Thoracic aorta (tissue), 2 donors: ENCODE measurements at places on chromosomes 4 and X. TPM values are rescaled to one million over a fixed set of nuclear protein-coding genes. Genes with fewer than 3 reads are reported as not detected.

DNA sequence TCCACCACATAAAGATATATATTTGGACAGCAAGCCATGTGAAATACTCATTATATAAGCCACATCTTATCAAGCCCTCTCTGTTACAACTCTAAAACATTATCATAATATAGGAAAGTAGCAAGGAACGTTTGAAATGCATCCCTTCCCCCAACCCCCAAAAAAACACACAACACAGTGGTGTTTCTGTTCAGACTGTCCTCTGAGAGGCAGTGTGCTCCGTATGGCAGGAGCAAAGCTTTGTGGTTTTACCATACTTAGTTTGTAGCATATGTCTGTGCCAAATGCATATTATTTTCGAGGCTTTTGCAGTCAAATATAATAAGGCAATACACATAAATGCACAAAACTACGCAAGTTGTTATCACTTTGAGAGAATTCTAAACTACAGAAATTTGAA lies 194.2 kb downstream of the RAPGEF2 start:
- no peak for DNase-seq

DNA sequence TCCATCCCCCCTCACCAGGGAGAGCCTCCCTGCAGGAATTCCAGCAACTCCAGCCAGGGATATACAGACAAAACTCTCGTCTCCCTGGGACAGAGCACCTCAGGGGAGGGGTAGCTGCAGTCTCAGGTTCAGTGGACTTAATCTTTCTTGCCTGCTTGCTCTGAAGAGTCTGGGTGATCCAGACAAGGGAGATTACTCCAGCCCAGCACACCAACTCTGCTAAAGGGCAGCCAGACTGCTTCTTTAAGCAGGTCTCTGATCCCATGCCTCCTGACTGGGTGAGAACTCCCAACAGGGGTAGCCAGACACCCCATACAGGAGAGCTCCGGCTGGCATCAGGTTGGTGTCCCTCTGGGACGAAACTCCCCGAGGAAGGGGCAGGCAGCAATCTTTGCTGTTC lies 888.7 kb downstream of the RAB28 start:
- DNase-seq: no peak

Gene GPR143
- not detected for total RNA-seq

GRCh38 chrX:56232221-56233082 lies at the start of gene KLF8:
Gene KLF8, plus strand, starts transcription at chrX:56232356. Its CDS starts 979 bp downstream, at chrX:56233335.
- peak; percentile 8 for DNase-seq

DNA sequence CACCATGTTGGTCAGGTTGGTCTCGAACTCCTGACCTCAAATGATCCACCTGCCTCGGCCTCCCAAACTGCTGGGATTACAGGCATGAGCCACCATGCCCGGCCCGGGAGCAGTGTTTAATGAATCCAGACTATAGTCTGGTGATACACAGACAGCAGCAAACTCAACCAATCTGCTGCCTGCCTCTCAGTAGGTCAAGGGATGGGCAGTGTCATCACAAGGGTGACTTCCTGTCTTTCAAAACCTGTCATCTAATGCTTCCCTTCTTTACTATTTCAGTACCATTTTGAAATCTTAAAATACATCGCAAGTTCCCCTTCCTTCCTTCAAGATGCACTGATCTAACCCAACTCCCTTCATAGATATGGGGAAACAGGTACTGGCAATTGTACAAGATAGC lies 8.4 kb downstream of the RPL39 start:
- no peak for DNase-seq

Gene PABPC5
- total RNA-seq: 1.8 TPM

Gene MSX1
- total RNA-seq: 24.6 TPM

GRCh38 chr4:31416498-31416897 lies 696.3 kb downstream of the PCDH7 start:
- no peak for DNase-seq

DNA sequence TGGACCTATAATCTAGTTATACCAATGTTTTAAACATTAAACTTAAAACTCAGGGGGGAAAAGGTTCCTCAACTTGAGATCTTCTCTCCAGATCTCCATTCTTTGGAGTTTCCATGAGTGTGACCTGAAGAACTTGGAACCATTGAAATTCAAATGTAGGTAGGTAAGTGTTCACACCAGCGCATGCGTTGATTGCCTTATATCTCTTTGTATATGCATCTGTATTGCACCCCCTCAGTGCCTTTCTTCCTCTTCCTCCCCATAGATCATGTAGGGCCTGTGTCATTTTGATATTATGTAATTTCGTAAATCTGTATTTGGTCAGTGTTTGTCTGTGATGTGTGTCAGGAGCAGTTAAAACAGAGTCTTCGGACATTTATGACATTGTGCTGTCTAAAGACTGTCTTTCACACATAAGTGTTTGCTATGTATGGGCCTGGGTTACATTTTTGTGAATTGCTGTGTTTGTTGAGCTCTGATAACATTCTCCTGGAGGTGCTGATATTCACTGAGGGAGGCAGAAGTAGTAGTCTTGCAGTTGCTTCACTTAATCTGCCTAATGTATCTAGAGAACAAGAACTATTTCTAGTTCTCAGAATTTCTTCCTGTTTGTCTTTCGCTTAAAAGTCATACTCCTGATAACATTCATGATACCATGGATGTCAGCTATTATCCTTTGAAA lies 126.3 kb downstream of the RAP1GDS1 start:
- no peak for DNase-seq

DNA sequence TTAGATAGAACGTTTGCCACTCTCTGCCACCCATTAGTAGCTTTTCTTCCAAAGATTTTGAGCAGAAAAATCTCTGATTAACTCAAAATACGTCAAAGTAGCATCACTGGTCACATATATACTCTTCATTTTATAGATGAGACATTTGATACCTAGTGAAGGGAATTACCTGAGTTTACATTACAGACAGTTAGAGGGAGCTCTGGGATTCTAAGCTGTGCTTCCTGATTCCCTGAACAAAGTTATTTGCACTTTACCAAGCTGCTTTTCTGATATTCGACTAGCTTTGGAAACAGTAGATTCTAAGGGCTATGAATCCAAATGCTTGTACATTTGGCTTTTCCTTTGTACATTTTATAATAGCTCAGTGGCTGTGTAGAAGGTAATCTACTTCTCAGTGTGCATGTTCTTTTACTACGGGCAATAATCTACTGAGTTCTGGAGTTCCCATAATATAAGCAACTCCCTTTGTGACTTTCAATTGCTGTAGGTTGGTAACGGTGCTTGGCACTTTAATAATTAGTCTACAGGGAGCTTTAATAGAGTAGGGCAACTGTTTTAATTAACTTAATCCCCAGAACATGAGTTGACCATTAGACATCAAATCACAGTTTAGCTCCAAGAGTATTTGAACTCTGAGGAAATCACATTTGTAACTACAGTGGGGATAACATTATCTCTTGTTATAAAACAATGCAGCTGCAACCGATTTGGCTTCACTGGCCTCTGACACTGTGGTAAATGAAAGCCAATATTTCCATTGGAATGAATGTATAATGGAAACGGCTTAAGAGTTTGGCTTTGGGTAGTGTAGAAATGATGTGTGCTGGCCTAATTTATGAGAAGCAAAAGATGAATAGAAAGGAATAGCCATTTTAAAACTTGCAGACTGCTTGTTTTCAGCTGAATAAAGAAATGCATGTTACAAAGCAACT lies 1602.4 kb downstream of the STIM2 start:
- DNase-seq: no peak

Gene ATP1B4
- not detected for total RNA-seq

DNA sequence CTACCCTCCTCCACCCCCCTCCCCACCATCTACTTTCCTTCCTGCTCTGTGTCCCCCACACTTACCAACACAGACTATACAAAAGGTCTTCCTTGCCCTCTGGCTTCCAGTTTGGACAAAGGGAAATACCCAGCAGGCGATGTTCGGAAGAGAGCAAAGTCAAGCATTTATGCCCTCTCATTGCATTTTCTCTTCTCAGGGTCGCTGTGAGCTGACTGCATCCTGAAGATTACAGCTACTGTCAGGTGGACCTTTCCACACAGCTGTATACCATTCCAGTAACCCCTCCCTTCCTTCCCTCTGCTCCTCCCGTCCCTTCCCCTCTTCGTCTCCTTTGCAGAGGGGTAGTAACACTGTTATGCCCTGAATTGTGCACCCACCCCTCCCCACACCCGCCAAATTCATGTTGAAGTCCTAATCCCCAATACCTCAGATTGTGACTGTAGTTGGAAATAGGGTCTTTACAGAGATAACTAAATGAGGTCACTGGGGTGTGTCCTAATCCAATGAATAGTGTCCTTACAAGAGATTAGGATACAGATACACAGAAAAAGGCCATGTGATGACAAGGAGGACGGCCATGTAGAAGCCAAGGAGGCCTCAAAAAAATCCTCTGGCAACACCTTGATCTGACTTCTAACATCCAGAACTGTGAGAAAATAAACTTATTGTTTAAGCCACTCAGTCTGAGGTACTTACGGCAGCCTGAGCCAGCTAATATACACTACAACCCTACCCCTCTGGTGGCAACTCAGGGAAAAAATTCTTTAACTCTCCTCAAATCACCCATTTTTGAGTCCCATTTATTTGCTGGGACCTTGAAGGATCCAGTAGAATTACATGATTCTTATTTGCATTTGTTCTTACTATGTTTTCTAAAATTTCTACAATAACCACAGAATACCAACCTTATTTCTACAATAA lies 11.7 kb downstream of the MORF4L2 start:
- DNase-seq: no peak

DNA sequence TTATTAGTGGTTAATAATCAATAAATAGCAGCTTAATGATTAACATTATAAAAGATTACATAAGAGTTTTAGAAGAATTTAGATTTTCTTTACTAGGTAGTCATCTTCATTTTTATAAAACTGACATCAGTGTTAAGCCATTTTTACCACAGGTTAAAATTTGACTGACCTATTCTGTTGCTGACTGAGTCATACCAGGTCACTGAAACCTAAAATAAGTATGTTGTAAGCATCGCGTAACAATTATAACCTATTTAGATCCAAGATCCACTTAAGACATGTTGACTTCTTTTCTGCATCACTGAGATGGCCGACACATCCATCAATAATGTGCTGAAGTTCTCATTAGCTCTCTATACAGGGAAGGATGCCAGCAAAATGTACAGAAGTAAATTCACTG lies 36.7 kb downstream of the ARX start:
- DNase-seq: no peak
